Left renal cortex interstitium (tissue), 4 donors: ENCODE measurements at places on chromosomes 12 and 14. TPM values are rescaled to one million over a fixed set of nuclear protein-coding genes. Genes with fewer than 3 reads are reported as not detected.

SLCO1B1 gene
- polyA plus RNA-seq: not detected

TMEM52B gene
- 169 TPM for polyA plus RNA-seq

ANG gene
- polyA plus RNA-seq: 2.9 TPM

DIP2B gene
- 22.9 TPM for polyA plus RNA-seq

PTCSC3 gene
- polyA plus RNA-seq: 0.32 TPM

DNA sequence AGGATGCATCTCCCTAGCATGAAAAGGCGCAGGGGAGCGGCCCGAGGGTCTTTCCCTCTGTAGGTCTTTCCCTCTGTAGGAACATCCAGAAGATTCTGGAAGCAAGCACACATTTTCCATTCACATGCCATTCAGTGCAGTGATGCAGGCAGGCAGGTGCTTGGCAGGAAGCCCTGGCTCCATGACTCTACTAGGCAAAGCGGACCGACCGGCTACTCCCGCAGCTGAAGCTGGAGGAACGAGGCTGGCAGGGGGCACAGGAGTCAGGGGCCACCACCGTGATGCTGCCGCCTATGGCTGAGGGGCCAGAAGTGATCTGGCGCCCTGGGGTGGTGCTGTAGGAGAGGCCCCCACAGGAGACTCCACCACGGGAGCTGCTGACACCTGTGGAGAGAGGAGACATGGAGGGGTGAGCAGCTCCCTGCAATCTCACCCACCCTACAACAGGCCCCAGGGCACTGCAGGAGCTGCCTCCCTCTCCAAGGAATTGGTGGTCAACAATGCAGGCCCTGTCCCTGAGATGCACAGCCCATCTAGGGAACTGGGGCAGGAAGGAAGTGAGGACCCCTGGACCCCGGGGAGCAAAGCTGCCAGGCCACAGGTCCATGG lies 6.5 kb downstream of the KRT85 start:
- no peak for DNase-seq

DNA sequence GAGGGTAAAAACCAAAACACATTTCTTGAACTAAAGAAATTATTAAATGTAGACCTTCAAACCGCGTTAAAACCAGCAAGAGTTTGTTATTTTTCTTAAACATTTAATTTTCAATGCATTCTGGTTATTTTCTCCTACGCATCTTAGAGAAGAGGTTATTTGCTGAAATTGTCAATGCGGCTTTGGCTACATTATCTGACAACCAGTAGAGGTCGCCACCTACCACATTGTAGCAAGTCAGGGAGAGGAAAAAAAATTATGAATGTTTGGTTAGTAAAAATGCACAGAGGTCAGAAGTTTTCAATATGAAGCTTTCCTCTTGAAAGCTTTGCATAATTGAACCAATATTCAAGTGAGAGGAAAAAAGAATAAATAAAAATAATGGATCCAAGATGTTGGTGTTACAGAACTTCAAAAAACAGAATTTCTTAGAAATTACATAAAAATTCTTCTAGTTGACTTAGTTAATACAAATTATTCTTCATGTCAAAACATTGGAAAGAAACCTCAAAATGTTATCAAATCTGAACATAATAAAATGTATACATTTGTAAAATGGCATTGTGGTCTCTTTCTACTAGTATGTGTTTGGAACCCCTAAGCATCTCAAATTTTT lies 159.4 kb upstream of the TMTC2 start:
- DNase-seq: no peak

DNA sequence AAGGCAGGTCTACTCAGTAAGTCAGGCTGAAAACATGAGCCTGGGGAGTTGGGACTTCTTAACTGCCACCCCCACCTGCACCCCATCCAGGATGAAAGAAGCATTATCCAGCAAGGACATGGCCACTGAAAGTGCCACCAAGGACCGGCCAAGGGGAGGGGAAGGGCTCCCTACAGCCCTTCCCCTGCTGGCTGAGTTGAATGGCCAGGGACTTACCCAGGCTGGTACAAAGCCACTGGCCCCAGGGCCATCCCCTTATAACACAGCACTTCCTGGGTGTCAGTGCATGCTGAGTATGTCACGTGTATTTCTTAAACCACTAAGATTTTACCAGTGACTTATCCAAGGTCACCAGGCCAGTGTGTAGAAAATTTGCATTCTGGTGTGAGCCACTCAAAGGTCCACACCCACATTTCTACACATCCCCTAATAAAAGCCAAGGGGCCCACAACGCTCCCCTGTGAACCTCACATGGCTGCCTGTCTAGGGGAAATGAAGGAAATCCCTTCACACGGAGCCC lies 29.3 kb upstream of the ZFP36L1 start:
- no peak for DNase-seq

GRCh38 chr12:26198742-26199141 lies 3.4 kb downstream of the SSPN start:
- no peak for DNase-seq

- no peak for DNase-seq
Measured at GRCh38 chr14:72891666-72892102, 2.2 kb downstream of the DPF3 start.

- no peak for DNase-seq
Measured at GRCh38 chr14:62381311-62382070, 619.3 kb downstream of the SNAPC1 start.

GRCh38 chr12:57072661-57073060 lies 5.9 kb downstream of the NEMP1 start:
- DNase-seq: no peak

DNA sequence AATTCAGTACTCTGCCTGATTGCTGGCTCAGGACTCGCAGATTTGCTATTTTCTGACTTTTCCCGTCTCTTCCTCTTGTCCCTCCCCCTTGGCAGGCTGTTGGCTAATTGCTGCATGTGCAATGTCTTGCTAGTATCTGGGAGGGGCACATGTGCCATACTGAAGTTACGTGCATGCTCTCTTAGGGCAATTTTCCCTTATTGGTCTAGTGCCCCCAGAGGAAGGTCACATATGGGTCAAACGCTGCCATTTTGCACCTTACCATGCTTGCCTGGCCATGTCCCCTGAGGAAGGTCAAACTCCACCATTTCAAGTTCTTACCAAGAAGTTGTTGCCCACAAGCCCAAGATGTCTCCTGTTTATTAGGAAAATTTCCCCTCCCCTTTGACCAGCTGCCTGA lies 13.9 kb upstream of the ERC1 start:
- no peak for DNase-seq

- DNase-seq: no peak
Measured at GRCh38 chr12:58922849-58923248, 2.5 kb upstream of the LRIG3 start.
